ENCODE measurements at places on chromosomes 6 and 20.
A peak's percentile ranks its signal among the peaks of the same experiment; 100 is the strongest.

DNA sequence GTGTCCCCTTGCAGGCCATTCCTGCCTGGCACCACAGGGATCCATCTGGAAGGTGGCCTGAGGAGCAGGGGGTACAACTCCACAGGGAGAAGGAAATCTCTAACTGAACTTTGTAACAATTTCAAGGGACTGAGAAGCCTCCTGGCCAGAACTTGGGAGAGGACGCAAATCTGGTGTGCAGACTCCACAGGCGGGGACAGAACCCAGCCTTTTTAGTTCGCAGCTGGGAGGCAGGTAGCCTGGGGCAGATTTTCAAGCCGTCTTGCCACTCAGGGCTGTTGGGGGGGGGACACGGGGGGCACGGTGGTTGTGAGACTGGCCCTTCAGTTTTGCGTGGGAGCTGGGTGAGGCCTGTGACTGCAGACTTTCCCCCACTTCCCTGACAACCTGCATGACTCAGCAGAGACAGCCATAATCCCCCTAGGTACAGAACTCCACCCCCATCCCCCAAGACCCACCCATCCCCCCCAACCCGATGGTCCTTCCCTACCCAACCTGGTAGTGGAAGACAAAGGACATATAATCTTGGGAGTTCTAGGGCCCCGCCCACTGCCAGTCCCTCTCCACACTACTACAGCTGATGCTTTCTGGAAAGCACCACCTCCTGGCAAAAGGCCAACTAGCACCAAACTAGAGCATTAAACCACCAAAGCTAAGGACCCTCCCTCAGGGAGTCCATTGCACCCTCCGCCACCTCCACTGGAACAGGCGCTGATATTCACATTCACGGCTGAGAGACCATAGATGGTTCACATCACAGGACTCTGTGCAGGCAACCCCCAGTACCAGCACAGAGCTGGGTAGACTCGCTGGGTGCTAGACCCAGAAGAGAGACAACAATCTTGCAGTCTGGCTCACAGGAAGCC, 3.0 kb upstream of the HUS1B start:
- no peak for DNase-seq

DNA sequence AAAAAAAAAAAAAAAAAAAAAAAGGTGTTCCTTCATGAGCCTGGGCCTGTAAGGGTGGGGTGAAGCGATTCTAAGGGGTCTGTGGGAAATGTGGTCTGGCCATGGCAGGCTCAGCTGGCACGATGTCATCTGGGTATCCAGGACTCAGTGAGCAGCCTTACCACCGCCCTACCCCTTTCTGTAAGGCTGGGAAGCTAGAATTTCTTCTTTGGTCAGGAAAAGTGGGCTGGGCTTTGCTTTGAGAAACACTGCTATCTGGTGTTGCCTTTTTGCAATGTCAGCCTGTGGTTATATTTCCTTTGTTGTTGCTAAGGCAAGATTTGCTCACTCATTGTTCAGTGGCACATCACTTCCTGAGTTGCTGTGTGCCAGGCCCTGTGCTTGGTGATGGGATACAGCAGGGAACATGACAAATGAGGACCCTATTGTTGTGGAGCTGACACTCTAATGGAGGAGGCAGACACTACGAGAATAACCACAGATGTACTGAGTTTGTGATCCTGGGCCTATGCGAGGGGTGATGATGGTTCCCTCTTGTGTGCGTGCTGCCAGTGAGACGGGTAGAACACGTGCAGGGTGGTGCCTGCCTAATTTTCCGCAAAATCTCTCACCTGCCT, 45.9 kb upstream of the ZNFX1 start:
- DNase-seq: peak; percentile 79

GRCh38 chr6:151482290-151482689, 11.5 kb upstream of the CCDC170 start:
- no peak for DNase-seq

- peak; percentile 71 for DNase-seq
These were observed 116.7 kb downstream of the SIM1 start for GRCh38 chr6:100347901-100348550.

- peak; percentile 58 for DNase-seq
These were observed 14.0 kb downstream of the DCBLD1 start for GRCh38 chr6:117496383-117496990.

DNA sequence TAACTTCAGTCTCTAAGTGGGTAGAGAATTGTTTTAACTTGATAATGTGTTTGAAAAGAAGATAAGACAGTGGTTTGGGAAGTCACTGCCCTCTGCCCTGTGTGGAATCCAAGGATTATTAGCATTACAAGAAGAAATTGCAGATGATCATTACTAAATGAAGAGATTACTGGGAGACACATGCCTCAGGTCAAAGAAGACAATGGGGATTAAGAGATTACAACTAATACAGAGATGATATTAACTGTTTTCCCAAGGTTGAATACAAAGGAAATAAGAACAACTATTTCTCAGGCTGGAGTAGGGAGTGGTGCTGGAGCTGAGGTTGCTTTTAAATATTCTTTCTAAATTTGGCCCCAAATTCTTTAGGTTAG, 166.0 kb downstream of the TRMT11 start:
- no peak for DNase-seq

DNA sequence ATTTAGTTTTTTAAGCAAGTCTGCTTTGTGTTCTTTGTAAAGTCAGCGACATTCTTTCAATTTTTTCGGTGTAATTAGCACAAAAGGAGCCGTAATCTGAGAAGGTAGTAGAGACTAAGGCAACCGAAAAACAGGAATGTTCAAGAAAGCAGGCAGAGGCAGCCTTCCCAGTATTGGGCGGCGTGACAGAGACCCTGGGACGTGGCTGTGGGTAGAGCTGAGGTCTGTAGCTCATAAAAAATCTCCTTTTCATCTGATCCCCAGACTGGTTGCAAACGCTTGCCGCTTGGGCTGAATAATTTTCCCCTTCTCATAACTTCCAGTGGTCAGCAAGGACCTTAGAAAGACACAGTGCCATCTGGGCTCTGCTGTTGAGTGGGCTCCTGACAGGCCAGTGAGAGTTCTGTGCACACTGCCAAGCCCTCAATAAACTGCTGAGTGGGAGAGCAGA, 30.8 kb downstream of the GNAS start:
- no peak for DNase-seq

DNA sequence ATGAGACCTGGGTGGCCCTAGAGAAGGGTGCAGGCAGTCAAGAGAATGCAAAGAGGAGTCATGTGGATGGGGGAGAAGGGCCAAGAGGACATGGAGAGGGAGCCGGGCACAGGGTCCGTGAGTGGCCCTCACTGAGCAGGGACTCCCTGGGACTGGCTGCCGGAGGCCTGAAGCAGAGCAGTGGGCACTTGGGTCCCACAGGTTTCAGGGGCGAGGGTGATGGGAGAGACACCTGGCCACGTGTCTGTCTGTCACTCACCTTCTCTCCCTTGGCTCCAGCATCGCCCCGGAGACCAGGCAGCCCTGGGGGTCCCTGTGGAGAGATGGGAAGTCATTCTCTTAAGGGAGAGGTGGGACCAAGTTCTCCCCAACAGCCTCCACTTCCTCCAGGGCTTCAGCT, 25.5 kb downstream of the COL11A2 start:
- no peak for DNase-seq

- DNase-seq: no peak
These were observed 12.1 kb downstream of the SERINC3 start for GRCh38 chr20:44509762-44510161.

GRCh38 chr20:17966432-17967310, 1.9 kb downstream of the SNX5 start:
- no peak for DNase-seq

DNA sequence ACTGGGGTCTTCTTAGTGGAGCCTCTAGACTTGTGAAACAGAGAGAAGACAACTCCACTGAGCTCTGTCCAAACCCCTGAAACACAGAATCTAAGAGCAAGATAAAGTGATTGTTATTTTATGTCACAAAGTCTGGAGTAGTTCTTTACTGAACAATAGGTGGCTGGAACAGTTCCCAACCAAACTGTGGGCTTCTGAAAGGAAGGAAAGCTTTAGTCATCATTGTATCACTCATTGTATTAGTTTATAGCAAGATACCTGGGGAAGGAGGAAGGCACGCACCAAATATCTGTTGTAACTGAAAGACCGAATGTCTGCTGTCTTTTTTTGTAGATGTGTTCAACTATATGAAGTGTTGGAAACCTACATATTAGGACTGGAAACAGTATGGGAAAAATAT, 284.9 kb upstream of the TBX18 start:
- no peak for DNase-seq

DNA sequence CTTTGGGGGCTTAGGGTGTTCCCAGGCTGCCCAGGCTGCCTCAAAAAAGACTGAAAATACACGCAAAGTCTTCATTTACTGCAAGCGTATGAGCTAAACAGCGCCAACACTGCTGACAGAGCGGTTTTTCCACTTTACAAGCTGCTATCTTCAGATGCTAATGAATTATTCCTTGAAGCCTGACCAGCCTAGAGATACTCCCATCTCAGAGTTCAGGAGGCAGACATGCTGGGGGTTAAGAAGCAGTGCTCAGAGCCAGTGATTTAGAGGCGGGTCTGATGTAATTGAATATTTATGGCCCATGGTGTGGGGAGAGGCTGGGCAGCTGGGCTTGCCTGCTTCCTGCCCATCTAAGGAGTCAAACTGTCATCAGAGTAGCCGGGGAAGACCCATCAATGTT, 241.4 kb downstream of the SLC24A3 start:
- DNase-seq: no peak

GRCh38 chr6:18513253-18513798, 126.2 kb downstream of the RNF144B start:
- DNase-seq: no peak

GRCh38 chr6:22399693-22400092, 102.9 kb upstream of the PRL start:
- no peak for DNase-seq

GRCh38 chr20:17904027-17904426, 64.6 kb downstream of the SNX5 start:
- DNase-seq: no peak

DNA sequence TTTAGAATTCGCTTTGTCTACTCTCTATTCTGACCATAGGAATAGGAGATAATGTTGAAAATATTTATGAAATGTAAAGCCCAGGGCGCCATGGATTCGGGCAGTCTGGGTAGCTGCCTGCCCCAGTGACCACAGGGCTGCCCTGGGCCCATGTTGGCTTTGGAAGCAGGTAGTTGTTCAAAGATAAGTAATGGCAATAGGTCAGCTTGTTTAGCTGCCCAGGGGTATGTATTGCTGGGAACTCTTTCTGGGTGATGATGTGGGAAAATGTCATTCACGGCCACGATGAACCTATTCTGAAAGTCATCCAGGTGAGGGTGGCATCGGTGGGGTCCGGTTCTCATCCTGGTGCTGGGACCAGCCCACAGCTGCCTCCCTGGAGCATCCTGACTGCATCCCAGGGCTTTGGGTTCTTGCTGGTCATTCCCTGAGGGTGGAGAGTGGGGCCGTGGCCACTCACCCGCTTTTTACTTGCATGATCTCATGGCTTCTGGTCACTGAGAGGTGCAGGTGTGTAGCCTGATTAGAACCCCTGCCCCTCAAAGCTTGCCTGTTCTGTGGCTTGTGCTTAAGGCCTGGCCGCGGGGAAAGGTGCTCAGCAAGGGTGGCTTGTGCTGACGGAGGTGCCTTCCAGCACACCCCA, 102.8 kb downstream of the ERMARD start:
- DNase-seq: no peak

GRCh38 chr6:119533603-119534279, 184.2 kb upstream of the MAN1A1 start:
- DNase-seq: peak; percentile 43

- no peak for DNase-seq
These were observed 154.3 kb downstream of the ADGRG6 start for GRCh38 chr6:142455957-142456589.

DNA sequence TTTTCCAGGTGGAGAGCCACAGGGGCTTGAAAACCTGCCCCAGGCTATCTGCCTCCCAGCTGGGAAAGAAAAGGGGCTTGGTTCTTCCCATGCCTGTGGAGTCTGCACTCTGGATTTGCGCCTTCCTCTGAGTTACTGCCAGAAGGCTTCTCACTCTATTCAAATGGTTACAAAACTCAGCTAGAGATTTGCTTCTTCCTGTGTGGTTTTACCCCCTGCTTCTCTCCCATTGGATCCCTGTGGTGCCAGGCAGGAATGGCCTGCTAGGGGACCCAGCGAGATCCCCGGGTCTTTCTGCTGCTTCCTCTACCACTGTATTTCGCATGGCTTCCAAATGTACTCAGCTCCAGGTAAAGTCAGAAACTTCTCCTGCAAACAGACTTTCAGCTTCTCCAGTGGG, 192.0 kb upstream of the HS3ST5 start:
- no peak for DNase-seq

GRCh38 chr6:166006900-166007301, 160.8 kb downstream of the TBXT start:
- DNase-seq: no peak
